ENCODE measurements at places on chromosomes 7 and 10.

DNA sequence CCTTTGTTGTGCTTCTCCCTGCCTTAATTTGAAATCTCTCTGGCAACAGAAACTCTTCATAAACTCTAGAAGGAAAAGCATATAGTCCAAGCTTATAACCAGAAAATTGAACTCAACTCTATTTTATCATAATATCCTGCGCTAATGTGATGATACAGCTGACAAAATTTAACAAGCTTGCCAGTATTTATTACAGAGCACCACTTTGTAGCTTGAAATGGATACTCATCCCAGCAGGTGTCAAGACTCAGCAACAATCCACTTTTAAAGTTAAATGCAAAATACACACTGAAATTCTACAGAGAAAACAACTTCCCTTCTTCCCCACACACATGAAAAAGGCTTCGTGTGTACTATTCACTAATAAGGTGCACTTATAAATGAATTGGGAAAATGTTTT, 228.9 kb downstream of the AGMO start:
- no peak for DNase-seq

- no peak for DNase-seq
Measured at GRCh38 chr10:69202332-69202731, 17.8 kb upstream of the HKDC1 start.

DNA sequence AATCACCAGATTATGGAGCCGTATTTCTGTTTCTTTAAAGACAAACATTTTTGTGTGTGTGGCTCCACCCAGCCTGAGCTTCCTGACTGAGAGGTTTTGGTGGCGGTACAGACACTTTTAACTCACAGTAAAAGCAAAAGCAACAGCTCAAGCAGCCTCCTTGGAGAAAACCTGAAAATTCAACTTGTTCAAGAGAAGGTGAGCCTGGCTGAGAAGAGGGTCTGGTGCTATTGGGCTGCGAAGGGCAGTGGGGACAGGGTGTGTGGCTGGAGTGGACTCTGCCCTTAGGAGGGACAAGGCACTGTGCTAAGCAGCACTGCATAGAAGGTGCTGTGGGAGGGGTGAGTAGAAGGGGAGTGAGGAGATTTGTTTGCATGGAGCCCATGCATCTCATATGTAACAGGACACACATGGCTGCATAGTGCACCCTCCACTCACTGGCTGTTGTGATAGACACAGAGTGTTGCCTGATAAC, at the start of gene GIMAP7:
Gene GIMAP7 (plus strand): TSS at position 125 of the 475 bp plus-strand sequence. CDS start 5,103 bp downstream, outside the sequence.
- DNase-seq, result no peak

GRCh38 chr10:30894221-30894620, 137.4 kb downstream of the ZNF438 start:
- no peak for DNase-seq

- DNase-seq, result no peak
Measured at GRCh38 chr10:61028861-61029361, 84.9 kb upstream of the RHOBTB1 start.

DNA sequence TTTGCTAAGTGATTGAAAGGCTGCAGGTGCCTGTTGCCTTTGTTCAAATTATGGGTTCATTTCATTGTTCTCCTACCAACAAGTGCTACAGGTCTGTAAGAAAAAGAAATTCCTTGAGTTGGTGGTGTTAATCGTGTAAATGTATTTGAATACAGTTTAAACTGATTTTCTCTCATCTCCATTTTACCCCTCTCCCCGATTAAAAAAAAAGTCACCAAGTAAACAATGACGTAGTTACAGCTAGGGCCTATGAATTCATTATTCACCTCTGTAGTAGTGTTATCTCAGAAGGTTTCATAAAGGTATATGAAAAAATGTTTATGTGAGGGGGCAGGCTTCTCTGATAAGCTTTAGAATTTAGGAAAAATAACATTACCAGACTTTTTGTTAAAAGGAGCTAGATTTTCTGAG, 1.1 kb downstream of the REEP3 start:
- no peak for DNase-seq

DNA sequence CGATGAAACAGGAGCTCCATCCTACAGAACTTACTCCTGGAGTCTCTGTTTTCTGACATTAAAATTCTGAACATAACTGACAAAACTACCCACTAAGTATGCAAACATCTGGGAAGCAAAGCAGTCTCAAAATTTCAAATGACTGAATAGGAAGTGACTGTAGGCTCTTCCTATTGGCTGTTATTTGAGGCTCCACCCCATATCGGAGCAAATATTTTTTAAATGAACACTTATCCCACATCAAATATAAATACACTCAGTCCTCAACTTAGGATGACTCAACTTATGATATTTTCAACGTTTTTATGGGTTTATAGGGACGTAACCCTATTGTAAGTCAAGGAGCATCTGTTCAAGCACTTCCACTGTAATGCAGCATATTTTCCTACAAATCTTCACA, 8.8 kb downstream of the HSPA12A start:
- DNase-seq, result no peak

DNA sequence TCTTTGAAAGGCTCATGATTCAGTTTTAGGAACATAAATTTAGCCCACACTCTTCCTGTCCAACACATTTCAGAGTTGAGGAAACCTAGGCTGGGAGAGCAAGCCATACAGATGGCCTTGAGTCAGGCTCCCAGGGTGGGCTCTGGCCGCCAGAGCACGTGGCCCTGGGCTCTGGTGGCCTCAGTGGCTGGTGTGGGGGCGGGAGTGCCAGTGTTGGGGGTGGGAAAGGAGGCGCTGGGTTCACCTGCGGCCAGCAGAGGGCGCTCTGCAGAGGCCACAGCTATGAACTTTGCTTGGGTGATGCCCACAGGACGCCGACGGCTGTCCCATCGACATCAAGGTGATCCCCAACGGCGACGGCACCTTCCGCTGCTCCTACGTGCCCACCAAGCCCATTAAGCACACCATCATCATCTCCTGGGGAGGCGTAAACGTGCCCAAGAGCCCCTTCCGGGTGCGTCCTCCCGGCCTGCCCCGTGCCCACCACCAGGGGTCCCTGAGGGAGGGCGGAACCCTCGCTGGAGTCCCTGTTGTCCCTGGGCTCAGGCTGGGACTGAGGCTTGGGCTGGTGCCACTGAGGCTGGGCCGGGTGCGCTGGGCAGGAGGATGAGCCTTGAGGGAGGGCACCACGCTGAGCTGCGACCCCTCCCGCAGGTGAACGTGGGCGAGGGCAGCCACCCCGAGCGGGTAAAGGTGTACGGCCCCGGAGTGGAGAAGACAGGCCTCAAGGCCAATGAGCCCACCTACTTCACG, 11.9 kb downstream of the FLNC start:
- peak; percentile 88 for DNase-seq

- no peak for DNase-seq
Measured at GRCh38 chr7:2884161-2884560, 40.1 kb upstream of the GNA12 start.

DNA sequence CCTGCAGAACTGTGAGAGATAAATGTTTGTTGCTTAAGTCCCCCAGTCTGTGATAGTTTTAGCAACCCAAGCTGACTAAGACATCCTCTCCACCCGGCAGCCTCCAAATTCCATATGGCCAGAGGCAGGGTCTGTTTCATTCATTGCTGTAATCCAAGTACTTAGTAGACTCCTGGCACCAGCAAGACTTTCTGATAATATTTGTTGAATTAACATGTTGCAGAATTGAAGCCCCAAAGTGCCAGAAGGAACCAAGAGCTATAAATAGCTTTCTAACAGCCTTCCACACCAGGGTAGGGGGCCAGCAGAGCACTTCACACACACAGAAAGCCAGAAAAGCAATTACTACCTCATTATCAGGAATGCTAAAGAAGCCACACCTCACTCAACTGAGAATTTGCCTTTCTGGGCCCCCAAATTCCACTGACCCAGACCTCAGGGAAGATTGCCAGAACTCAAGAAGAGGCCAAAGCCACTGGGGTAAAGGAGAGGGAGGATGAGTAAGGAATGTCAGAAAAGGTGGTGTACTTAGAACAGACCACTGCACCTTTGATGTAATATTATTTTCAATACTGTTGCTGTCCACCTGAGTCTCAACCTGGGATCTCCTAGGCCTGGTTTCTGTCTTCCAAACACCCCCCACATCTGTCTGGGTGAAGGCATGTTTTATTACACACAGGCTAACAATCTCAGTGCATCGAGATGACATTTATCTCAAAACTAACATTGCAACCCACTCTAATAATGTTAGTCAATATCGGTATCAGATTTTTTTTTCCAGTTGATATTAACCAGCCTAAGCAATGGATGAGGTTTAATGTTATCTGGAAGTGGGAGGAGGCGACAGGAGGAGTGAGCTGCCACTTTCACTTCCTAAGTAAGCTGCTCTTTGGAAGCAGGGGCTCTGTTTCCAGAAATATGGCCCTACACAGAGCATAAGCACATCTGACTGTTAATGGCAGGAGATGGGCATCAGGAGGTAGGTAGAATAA, 5.5 kb downstream of the NOD1 start:
- no peak for DNase-seq

GRCh38 chr10:86197166-86197790, 169.3 kb downstream of the GRID1 start:
- DNase-seq, result peak; percentile 15

DNA sequence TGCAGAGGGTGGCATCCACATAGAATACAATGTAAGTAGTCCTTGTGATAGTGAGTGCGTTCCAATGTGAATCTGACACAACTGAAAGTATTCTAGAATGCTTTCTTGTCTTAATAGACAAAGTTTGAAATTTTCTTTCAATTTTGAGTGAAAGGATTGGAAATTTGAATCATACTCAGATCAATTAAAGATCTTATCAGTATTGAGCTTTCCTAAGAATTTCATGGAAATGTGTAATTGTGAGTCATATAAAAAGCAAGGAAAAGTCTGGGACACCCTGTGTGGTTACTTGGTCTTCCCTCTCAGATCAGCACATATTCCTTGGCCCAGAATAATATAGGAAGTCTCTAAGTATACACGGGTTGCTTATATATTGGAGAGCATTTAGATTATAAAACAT, 99.1 kb downstream of the MBL2 start:
- no peak for DNase-seq

- no peak for DNase-seq
Measured at GRCh38 chr7:51229620-51230323, 86.8 kb downstream of the COBL start.

- DNase-seq, result no peak
Measured at GRCh38 chr10:3118641-3119091, 51.3 kb downstream of the PFKP start.

DNA sequence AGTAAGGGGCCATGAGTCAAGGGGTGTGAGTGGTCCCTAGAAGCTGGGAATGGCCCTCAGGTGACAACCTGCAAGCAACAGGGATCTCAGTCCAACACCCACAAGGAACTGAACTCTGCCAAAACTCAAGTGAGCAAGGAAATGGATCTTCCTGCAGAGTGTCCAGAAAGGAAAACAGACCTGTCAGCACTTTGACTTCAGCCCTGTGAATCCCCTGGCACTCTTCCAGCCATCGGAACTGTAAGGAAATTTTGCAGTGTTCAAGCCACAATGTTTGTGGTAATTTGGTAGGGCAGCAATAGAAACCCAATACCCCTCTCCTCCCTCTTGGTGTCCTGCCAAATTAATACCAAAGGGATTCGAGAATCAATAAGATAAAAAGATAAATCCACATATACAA, 6.9 kb downstream of the LYZL1 start:
- DNase-seq, result no peak

- DNase-seq, result peak; percentile 57
Measured at GRCh38 chr10:77381750-77382149, 255.9 kb downstream of the KCNMA1 start.

DNA sequence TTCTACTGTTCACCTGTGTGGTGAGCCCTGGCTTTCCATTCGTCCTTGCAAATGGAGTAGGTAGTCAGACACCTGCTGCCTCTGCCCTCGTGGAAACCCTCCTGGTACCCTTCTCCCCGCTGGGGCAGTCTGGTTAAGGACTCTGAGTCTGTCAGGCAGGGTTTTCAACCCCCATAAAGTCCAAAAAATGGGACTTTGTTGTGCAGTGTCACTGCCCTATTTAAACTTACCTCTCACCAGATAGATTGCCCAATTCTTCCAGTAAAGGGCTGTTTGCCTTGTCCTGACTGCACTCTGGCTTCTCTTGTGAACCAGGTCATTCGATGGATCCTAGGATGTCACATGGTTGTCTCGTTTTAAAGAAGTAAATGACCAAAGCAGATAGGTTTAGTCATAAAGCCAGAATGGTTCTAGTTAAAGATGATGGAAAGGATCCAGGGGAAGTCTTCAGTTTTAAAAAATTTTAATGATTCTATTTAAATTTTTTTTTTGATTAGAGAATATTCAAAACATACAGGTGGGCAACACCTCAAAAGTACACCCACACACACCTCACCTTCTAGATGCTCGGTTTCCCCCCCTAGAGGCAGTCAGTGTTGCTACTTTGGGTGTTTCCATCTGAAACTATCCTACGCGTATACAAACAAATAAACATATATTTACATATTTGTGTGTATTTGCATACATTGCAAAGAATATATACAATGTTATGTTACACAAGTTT, 22.0 kb downstream of the TMEM176B start:
- DNase-seq, result no peak

- DNase-seq, result no peak
Measured at GRCh38 chr7:135262623-135263320, 29.1 kb downstream of the STRA8 start.

DNA sequence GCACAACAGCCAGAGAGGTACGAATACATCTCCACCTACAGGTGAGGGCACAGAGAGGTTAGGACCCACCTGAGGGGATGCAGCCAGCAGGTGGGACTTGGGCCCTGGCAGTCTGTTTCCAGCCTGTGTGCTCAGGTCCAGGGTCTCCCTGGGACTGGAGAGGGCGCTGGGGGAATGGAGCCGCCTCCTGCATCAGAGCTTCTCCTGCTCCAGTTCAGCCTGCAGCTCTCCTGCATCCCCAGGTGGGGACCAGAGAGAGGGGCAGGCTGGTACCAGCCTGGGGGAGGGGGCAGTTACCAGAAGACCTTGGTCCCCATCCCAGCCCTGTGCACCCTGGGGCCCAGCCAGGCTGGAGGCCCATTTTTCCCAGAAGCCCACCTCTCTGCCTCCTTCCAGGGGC, 80.7 kb downstream of the LHPP start:
- DNase-seq, result no peak

- DNase-seq, result no peak
Measured at GRCh38 chr10:71747551-71748523, 25.5 kb downstream of the VSIR start.

GRCh38 chr10:50653142-50653541, 29.4 kb upstream of the SGMS1 start:
- DNase-seq, result no peak

- peak; percentile 86 for DNase-seq
Measured at GRCh38 chr7:33895025-33895804, 10.1 kb upstream of the BMPER start.
